Ovary (tissue), 10 donors: ENCODE measurements at places on chromosomes 5 and 9.

DNA sequence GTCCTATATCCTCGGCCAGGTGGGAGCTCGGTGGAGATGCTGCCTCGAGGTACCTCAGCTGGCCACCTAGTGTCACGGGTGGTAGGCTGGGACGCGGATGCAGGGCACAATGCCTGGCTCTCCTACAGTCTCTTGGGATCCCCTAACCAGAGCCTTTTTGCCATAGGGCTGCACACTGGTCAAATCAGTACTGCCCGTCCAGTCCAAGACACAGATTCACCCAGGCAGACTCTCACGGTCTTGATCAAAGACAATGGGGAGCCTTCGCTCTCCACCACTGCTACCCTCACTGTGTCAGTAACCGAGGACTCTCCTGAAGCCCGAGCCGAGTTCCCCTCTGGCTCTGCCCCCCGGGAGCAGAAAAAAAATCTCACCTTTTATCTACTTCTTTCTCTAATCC, 2.0 kb downstream of the PCDHGC3 start:
- DNase-seq = no peak
- peak overlapping the region; percentile 59 for H3K4me3 ChIP-seq
- H3K36me3 ChIP-seq = no peaks in the 10 kb centered on the region
- peaks cover 17% of the 10 kb centered on the region for H3K4me1 ChIP-seq

- H3K27me3 ChIP-seq = no peaks in the 10 kb centered on the region
- no peaks in the 10 kb centered on the region for H3K4me1 ChIP-seq
- no peak overlapping the region for H3K4me3 ChIP-seq
- H3K36me3 ChIP-seq = no peaks in the 10 kb centered on the region
Measured at GRCh38 chr5:157164521-157164920, 1.5 kb downstream of the GARIN3 start.

- no peak for DNase-seq
- H3K27ac ChIP-seq = peak overlapping the region; percentile 98
- no peaks in the 10 kb centered on the region for H3K36me3 ChIP-seq
- no peaks in the 10 kb centered on the region for H3K27me3 ChIP-seq
- peak overlapping the region; percentile 69 for H3K4me3 ChIP-seq
Measured at GRCh38 chr9:2018764-2019558, 3.8 kb downstream of the SMARCA2 start.

DNA sequence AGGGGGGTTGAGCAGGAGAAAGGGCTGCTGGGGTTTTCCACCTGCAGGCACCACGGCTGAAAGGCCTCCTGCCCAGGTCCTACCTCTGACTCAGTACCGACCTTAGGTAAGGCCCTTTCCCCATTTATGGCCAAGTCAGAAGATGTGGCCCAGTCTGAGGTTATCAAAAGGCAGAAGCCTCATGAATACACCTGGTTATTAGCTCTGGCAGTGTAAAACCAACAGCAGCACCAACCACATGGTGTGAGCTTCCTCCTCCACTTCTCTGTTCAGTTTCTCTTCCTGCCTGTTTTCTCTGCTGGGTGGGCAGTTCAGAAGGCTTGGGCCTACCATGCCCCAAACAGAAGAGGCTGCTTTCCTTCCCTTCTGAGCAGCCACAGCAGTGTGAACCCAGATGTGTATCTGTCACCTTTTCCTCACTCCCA, 86.9 kb downstream of the UGCG start:
- H3K27ac ChIP-seq = no peak overlapping the region
- H3K27me3 ChIP-seq = no peaks in the 10 kb centered on the region
- H3K4me1 ChIP-seq = no peaks in the 10 kb centered on the region
- no peak overlapping the region for H3K4me3 ChIP-seq
- no peak for DNase-seq
